ENCODE measurements at places on chromosomes 16 and 17.

- no peak for DNase-seq
Measured at GRCh38 chr16:87145181-87146176, 171.7 kb downstream of the C16orf95 start.

- no peak for DNase-seq
Measured at GRCh38 chr16:54026456-54026855, 260.1 kb downstream of the IRX3 start.

- no peak for DNase-seq
Measured at GRCh38 chr16:64343061-64343819, 778.6 kb downstream of the CDH11 start.

DNA sequence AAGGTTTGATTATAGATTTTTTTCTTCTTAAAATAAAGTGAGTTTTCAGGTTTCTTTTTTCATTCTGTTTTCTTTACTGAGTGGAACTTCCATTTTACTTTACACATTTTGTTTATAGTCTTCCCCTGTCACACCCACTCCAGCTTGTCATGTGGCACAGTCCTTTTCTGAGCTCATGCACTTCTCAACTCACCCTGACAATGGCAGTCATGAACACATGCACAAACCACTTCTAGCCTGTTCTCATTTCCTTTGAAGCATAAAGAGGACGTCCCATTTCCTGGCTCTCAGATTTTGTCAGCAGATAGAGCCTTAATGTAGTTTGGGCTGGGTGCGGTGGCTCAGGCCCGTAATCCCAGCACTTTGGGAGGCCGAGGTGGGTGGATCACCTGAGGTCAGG is 168.0 kb downstream of the AHSP start:
- peak; percentile 85 for DNase-seq

GRCh38 chr16:14050291-14051027 is 20.7 kb upstream of the MRTFB start:
- no peak for DNase-seq

GRCh38 chr17:57714665-57715180 is 30.4 kb downstream of the CCDC182 start:
- DNase-seq, result no peak

- DNase-seq, result peak; percentile 16
Measured at GRCh38 chr17:6894206-6894528, 62.6 kb upstream of the TEKT1 start.

- DNase-seq, result peak; percentile 18
Measured at GRCh38 chr16:15897834-15898254, 9.4 kb upstream of the CEP20 start.

DNA sequence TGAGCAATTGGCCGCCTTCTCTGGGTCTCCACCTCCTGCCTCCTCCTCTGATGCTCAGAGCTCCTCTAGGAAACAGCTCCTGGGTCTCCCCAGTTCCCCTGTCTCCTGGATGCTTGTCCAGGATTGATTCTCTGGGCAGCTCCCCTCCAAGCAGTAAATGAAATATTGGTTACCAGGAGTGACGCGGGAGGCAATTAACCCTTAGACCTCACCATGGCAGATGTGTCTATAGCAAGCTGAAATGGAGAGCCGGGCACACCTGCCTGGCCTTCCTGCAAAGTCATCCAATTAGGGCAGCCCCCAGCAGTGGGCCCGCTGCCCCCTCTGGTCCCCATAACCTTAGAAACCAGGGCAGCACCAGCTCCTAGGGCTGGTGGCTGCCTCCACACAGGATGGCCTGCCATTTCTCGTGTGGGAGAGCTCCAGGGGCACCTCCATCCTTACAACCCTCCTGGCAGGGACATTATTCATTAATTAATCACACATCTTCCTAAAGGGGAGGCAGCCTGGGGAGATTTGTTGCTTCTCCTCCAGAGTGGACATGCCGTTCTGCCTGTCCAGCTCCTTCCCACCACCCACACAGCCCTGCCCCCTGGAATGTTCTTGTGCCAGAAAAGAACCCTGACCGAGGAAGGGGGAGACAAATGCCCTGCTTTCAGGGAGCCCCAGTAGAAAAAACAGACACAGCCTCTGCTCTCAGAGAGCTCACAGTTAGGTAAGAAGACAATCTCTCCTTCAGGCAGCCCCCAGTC is 8.3 kb upstream of the KIF18B start:
- DNase-seq, result no peak

DNA sequence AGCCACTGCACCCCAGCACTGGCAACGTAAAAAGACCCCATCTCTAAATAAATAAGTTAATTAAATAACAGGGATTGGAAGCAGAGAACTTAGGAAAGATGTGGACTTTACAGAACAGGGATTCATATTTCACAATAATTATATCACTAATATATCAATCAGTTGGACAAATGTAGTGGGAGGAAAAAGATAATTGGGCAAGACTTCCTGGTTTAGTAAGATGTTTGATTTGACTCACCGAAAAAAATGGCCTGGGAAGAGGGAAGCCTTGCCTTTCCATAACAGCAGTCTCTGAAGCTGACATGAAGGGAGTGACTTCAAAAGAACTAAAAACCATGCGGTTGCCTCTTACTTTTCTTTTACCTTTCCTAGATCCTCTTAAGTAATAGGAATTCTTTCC is 15.2 kb upstream of the C17orf78 start:
- DNase-seq, result no peak

DNA sequence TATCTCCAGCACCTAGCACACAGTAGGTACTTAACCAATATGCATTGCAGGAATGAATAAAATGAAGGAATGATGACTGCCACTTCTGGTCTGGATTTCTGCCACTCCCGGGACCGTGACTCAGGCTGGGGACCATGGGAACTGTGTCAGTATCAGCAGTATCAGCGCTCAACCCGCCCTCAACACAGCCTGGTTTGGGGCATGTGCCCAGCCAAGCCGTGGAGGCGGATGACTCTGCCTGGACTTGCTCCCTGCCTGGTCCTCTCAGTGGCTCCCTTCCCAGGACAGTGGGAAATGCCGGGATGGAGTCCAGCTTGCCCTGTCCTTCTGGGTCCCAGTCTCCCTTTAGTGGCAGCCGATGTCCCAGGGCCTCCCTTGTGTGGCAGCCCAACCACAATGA is 55.1 kb downstream of the SRCIN1 start:
- DNase-seq, result no peak

DNA sequence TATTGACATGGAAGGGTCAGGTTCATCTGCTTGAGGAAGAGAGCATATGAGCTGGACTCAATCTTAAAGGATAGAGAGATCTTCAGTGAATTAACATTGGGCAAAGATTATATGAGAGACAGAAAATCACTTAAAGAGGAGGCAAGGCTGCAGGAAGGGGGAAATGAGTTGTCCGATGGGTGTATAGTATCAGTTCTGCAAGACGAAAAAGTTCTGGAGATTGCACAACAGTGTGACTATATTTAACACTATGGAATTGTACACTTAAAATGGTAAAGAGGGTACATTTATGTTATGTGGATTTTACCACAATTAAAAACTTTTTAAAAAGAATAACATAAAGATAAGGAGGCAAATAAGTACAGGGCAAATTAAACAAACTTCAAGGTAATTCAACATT is 80.7 kb downstream of the HELZ start:
- DNase-seq, result no peak

DNA sequence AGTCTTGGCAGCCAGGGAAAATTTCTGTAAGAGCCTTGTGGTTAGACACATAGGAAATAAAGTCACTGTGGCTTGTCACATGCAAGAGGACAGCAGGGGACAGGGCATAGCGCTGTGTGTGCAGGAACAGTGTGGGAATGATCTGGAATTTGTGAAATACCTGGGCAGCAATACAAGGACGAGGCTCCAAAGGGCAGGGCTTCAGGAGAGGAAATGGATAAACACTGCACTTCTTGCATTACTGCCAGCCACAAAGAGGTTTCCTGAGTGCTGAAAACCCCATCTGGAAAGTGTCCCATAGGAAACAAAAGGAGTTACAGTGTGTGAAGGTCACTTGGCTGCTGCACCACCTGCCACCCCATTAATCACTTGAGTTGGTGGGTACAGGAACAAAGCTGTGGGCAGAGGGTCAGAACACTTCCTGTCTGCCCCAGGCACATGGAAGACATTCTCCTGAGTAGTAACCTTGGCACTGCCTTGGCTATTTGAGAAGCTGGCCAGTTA is 12.1 kb upstream of the HP start:
- no peak for DNase-seq

GRCh38 chr17:72031219-72031884 is 89.5 kb upstream of the SOX9 start:
- no peak for DNase-seq

- DNase-seq, result peak; percentile 45
Measured at GRCh38 chr17:17675925-17676534, 5.2 kb upstream of the RAI1 start.

GRCh38 chr17:49000943-49001342 is 3.8 kb downstream of the IGF2BP1 start:
- DNase-seq, result no peak

GRCh38 chr17:43040655-43041054 is 15.6 kb downstream of the RND2 start:
- no peak for DNase-seq

- DNase-seq, result no peak
Measured at GRCh38 chr17:42779304-42779935, 990 bp upstream of the WNK4 start.

- no peak for DNase-seq
Measured at GRCh38 chr17:72683506-72684404, 408.7 kb downstream of the SLC39A11 start.

DNA sequence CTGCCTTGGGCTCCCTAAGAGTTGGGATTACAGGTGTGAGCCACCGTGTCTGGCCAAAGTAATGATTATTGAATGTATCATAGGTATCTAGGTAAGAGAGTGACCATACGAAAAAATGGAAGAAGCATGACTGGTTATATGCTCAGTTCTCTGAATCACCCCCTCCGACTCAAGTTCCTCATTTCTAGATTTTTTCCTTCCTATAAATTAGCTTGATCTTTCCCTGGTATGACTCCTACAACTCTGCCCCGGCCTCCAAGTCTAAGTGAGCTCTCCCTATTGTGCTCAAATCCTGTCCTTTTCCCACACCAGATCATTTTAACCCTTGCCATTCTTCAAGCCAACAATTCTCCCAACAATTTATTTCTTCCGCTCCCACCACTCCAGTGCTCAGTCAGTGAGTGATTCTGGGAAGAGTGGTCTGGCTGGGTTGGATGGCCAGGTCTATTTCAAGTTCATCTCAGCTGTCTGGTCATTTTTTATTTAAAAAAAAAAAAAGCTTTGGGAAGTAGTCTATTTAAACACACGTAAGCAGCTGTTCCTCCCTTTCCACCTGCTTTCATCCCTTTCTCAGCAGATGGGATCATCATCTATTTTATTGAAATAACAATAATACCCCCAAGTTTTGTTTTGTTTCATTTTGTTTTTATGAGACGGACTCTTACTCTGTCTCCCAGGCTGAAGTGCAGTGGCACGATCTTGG is 120.2 kb upstream of the HS3ST2 start:
- no peak for DNase-seq

DNA sequence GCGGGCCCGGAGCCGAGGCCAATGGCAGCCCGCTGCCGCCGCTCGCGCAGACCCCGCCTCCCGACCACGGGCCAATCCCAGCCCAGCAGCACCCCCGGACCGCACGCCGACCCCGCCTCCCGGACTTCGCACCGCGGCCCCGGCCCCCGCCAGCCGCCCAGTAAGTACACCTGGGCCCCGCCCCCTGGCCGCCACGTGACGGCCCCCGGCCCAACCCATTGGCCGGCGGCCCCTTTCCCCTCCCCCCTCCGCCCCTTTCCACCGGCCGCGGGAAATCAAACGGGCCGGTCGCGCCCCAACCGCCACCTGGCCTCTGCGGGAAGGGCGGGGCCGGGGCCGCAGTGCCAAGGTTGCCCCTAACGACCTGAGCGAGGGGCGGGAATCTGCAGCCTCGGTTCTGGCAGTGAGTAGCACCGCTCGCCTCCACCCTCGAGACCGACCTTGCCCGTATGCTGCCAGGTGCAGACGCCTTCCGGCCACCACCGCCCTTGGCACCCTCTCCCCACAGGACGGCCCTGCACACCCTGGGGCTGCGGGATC is at the start of gene YBX2:
Gene YBX2, minus strand, starts transcription at position 26 of the 540 bp plus-strand sequence. CDS start 139 bp downstream, outside the sequence.
- DNase-seq, result peak; percentile 72

- DNase-seq, result no peak
Measured at GRCh38 chr16:73796241-73796640, 500.4 kb upstream of the PSMD7 start.

DNA sequence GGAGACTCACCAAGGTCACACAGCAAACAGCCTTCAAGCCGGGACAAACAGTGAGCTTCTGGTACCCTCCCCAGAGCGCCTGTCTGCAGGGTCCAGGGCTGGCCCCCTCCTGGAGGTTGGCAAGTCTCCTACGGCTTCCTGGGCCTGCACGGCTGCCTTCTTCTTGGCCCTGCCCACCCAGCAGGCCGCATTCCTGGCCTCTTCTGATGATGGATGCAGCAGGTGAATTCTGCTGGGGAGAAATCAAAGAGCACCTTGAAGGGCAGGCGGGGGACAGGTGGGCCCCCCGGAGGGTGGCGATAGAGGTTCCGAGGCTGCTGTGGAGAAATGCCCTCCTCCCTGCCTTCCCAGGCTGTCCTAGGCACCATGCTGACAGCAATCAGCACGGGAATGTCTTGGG is 3.8 kb upstream of the NOS2 start:
- no peak for DNase-seq

GRCh38 chr17:22692806-22693171 is 1000.5 kb downstream of the KCNJ18 start:
- no peak for DNase-seq

DNA sequence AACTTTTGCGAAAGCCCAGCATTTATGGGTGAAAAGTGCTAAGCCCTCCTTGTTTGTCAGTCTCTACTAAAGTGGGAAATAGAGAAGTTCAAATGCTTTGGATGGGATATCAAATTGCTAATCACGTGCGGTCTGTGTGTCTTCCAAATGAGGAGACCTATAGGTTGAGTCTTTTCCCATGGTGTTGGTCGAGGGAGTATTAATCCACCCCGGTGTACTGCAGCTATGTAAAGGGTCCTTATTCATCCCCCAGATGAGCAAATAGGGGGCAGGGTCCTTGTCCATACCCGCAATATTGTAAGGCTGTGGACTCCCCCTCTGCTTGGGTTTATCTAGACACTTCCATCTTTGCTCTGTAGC is 14.6 kb downstream of the KIAA0513 start:
- no peak for DNase-seq

DNA sequence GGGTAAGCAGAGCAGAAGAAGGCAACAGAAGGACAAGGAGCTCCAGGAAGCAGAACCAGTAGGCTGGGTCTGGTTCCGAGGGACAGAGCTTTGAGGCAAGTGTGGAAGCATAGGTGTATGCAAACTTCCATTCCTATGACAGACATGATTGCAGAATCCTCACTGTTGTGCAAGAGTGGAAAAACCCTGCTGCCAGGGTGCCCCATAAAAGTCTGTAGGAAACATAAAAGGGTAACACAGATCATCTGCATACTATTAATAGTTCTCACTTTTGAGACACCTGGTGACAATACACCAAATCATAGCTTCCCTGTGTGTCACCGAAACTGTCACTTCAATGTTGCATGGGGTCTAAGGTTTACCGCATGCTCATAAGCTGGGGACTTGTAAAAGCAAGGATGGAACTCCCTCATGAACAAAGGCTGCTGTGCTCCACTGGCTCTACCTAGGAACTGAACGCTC is 39.7 kb downstream of the ARHGAP17 start:
- no peak for DNase-seq

- DNase-seq, result peak; percentile 29
Measured at GRCh38 chr16:30748634-30749445, 615 bp downstream of the PHKG2 start.
